Inflammatory macrophage (primary cell): ENCODE measurements at places on chromosomes 5 and 9.
A peak's percentile ranks its signal among the peaks of the same experiment; 100 is the strongest.

GRCh38 chr5:178210073-178210535 is 5.8 kb downstream of the HNRNPAB start:
- DNase-seq: no peak

DNA sequence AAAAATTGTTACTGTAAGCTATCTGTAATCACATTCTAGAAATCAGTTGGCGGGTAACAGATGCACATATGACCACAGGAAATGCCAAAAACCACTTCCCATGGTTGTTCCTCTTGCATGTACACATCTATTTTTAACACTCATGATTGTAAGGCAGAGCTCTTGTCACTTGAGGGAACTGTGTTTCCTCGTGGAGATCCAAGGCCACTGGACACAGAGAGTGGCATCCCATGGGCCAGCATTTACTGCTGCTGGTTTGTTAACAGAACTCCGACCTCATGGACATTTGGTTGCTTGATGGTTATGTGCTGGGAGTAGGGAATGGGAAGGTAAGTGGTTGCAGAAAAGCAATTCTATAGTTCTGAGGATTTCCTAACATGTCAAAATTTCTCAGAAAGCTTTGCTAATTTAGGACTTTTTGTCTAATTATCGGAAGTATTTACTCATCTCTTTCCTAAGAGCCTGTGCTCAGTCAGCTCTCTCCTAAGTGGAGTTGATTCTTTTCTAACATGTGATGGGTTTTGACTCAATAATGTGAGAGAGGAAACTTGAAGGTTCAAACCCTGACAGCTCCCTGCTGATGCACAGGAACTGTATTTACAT is 202.0 kb upstream of the NR3C1 start:
- DNase-seq: peak; percentile 95

DNA sequence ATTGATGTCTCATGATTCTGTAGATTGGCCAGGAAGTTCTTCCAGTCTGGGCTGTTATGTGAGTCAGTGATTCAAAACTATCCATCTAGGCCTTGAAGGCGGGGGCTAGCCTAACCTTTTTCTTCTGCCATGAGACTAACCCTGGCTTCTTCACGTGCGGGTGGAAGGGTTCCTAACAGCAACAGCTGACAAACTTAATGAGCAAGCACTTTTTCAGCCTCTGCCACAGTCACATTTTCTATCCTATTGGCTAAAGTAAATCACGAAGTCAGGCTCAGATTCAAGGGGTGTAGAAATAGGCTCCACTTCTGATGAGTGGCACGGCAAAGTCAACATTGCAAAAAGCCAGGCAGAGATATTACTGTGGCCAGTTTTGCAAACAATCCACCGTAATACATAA is 68.4 kb downstream of the STK32A start:
- DNase-seq: no peak

- DNase-seq: peak; percentile 9
These were observed 1.5 kb downstream of the ZBTB43 start for GRCh38 chr9:126806336-126806735.

- DNase-seq: no peak
These were observed 357.0 kb upstream of the ZNF608 start for GRCh38 chr5:125103459-125103858.

GRCh38 chr5:5250758-5251157 is 110.6 kb downstream of the ADAMTS16 start:
- no peak for DNase-seq

- no peak for DNase-seq
These were observed 24.3 kb downstream of the HMGCR start for GRCh38 chr5:75361310-75361709.

DNA sequence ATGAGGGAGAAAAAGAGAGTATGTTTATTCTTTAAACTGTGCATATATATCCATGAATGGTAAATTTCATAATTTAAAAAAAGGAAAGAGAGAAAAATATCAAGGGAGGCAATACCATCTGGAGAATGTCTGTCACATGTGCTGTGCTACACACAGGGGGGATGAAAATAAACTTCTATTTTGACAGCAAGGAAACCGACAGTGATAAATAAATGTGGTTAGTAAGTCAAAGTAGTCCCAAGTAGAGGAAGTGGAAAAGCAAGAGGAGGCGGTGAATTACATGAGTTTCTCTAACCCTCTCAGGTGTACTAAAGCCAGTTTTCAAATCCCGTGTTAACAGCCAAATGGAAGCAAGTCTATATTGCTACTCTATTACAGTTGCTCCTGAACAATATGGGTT is 83.3 kb downstream of the ICE1 start:
- no peak for DNase-seq

GRCh38 chr9:121858788-121859187 is 207.4 kb downstream of the DAB2IP start:
- DNase-seq: no peak

DNA sequence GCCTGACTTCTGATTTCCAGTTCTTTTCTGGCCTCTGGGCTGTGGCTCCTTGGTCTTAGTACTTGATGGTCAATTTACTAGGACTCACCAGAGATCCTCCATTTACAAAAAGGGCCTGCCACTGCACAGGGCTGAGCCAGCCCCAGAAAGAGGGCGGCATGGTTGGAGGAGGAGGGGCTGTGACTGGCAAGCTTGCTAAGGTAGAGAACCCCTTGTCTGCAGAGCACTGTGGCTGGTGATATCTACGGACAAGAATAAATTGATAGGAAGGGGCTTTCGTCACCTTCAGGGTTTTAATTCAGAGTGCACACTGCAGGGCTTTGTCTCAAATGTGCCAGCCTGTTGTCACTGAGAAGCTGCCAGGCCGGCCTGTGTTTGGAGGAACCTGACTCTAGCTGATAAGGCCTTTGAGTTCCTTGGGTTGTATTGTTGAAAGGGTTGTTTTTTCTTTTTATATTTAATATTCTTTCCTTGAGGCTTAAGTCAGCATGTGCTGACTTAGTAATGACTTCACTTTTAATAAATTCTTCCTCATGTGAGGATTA is 15.1 kb downstream of the SLC22A5 start:
- no peak for DNase-seq

DNA sequence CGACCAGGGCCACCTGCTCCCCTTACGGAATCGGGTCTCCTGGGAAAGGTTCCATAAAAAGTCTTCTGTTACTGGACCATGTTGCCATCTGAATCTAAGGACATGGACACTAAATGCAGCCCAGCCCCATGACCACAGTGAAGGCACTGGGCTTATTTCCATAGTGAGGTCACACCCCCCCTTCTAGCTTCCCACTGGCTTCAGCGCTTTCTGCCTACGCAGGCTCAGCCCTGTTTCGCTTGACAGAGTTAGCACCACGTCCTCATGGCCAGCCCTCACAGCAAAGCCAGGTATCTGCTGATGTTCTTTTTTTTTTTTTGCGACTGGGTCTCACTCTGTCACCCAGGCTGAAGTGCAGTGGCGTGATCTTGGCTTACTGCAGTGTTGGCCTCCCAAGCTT is 14.1 kb downstream of the UCK1 start:
- no peak for DNase-seq

- no peak for DNase-seq
These were observed 72.0 kb downstream of the ZNF474 start for GRCh38 chr5:122201365-122201764.

- no peak for DNase-seq
These were observed 25.5 kb downstream of the ACTL7B start for GRCh38 chr9:108830272-108830671.
